ENCODE measurements at places on chromosomes 7 and 10.

DNA sequence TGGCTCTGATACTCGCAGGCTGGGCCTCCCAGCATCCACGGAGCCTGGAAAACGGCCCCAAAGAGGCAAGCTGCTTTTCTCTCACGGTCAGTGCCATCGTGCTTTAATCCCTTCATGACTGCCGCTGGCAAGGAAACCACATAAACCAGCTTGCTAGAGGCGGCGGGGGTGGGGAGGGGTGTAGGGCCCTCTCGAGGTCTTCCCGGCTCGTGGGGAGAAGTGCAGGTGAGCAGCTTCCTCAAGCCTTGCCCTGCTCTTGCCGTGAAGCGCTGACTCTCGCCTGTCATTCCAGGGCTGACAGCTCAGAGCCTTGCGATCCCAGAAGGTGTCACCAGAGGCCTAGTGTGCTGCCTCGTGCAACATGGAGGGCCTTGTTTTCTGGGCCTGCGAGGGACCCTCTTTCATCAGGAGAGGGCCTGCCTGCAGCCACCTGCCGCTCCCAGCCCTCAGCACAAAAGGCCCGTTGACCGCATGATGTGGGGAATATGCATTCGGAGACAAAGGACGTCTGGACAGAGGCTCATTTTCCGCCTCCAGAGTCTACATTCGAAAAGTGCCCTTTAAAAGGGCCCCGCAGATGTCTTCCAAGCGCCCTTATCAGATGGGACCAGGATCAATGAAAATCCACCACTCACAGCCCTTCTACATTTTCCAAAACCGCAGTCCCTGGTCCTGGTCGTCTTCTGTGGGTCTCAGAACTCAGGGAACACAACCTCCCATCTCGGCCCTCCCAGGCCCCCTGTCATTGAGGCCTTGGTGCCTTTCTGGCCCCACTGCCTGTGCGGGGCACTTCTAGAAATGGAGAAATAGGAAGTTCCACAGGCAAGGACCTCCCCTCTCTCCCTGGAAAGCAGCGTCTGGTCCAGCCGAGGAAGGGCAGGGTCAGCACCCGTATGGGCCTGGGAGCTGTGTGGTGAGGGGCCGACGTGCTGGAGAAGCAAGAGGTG is 58.7 kb downstream of the ZRANB1 start:
- DNase-seq: no peak

GRCh38 chr10:132839061-132839460 is 53.1 kb upstream of the NKX6-2 start:
- DNase-seq: no peak

DNA sequence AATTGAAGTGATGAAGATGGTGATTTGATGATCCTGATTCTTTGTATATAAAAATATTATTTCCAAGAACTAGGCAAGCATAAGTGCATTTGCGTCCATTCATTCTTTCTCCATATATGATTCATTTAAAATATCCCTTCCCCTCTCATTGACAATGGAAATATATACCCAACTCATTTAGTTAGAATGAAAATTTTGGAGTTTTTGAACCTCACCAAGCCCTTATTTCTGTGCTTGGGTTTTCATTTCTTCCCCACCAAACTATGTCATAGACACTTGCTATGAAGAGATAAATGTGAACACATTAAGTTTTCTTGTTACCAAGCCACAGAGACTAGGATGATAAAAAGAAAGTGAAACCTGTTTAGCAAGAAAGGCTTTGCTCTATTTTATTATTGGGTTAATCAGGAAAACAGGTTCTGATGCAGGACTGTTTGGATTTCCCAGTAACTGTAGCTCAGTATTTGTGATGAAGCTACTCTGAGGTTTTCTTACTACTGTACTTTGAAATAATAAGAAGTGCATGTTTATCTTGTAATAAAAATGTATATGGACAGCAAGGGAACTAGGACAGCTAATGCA is 68.3 kb downstream of the ITGB1 start:
- DNase-seq: no peak

GRCh38 chr10:76126607-76127527 is 695.4 kb downstream of the LRMDA start:
- no peak for DNase-seq

DNA sequence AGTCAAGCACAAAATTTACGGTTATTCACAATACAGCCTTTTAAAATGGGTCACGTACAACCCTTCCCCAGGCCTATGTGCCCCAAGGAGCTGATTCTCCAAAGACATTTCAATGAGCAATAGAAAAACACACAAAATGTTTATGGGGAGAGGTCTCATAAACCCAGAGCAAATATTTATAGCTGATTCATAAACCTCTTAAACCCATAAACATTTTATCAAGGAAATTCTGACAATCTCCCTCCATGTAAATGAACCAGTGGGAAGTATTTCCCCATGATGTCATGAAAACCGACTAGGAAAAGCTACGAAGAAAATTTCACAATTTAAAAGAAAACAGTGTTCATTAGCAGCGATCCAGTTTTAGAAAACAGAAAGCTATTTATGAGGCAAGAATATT is 36.0 kb downstream of the SFMBT2 start:
- DNase-seq: no peak

All from activated CD8-positive, alpha-beta memory T cell treated with anti-CD3 and anti-CD28 coated beads for 1 hour (primary cell).